ENCODE measurements at places on chromosomes 5 and 9.

DNA sequence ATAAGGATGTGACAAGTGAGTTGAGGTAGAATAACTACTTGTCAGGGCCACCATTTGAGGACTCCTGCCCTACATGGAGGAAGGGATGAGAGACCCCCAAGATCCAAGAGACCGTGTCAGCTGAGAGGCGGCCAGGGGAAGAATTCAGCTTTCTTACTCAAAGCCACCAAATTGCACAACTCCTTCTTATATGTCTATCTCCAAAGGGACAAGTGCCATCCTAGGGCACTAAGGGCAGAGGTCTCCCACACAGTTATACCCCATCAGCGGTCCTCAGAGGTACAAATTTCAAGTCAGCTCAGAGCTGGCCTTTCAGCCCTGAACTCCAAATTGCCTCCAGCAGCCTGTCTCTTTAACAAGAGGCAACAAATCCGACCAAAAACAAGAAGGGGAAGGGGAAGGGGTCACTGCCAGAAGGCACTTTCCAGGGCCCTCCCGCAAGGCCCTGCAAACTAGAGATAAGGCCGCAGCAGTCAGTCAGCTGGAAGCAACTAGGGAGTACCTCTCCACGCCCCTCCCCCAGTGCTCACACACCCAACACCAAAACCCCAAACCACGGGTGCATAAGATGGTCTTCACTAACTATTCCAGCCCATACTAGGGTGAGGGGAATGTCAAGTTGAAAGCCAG is 6.1 kb upstream of the STOML2 start:
- no peak for DNase-seq

DNA sequence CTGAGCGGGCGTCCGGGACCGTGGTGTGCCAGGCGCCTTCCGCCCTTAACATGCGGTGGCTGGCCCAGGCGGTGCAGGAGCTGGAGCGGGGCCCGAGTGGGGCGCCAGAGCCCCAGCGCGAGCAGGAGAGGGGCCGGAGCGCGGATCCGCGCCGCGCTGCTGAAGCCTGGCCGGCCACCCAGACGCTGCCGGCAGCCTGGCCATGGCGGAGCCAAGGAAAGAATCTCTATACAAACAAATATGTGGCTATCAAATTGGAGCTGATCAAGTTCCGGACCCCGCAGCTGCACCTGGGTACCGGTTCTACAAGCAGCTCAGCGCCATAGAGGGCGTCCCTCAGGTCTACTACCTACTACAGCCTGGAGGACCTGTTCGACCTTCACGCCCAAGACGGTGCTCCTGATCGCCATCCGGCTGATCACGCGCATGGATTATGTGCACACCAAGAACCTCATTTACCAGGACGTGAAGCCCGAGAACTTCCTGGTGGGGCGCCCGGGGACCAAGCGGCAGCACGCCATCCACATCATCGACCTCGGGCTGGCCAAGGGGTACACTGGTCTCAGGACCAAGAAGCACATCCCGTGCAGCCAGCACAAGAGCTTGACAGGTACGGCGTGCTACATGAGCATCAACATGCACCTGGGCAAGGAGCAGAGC is 55.8 kb downstream of the JAK2 start:
- no peak for DNase-seq

DNA sequence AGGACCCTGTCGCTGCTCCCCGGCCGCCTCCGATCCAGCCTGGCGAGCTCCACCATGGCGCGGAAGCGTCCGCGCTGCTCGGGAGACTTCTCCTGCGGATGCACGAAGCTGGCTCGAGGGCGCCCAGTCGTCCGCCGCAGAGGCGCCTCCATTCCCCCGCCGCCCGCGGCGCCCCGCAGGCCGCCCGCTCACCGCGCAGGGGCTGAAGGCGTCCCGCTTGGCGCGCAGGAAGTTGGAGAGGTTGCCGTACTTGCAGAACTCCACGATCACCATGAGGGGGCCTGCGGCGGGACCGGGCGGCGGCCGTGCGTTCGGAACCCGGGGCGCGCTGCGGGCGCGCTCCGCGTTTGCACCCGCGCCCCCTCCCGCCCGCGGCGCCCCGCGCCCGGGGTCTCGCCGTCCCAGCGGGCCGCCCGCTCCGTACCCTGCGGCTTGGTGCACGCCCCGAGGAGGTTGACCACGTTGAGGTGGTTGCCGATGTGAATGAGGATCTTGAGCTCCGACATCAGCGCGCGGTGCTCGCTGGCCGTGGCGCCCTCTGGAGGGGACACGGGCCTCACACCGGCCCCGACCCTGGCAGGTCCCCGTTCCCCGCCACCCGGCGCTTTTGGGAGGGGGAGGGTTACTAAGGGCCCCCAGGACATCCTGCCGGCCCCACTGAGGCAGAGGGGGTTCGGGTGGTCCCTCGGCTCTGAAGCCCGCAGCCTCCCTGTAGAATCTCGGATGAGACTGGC is 27.7 kb upstream of the SCGB3A1 start:
- DNase-seq = peak; percentile 24

DNA sequence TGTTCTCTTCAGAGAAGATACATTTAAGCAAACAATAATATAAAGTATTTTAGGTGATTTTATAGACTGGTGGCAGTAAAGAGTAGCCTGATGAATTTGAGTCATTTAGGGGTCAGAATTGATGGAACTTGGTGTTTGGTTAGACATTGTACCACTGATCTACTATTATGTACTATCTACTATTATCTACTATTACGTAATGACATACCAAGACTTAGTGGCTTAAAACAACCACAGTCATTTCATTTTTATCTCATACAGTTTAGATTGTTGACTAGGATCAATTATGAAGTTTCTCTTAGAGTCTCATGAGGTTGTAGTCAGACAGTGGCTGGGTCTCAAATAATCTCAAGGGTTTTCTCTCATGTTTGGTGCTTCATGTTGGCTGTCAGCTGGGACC is 54.0 kb downstream of the PPIP5K2 start:
- no peak for DNase-seq

DNA sequence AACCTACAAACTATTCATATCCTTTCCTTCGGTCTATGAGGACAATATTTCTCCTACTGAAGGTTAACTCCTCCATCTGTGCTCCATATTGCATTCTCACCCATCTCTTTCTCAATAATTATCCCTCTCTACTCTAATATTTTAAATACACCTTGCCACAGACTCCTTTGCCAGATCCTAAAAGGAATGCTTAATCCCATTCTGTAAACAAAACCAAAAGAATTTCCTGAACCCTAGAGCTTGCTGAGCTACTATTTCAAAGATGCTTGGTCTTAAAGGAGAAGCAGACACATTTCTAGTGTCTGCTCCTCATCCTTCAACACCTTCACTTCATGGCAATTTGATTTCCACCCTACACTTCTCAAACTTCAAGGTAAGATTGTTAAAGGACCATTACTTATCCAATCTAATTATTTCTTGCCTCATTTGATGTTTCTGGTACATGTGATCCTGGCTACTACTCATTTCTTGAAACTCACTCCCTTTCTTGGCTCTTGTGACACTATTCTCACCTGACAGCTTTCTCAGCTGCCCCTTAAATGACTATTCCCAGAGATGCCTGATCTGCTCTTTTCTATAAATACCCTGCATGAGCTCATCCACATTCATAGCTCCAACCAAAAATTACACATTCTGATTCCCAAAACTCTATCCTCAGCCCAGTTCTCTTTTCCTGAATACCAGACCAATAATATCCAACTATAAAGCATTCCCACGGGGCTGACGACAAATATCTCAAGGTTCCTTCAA is 20.2 kb downstream of the HOMER1 start:
- DNase-seq = no peak

- DNase-seq = no peak
These were observed 14.6 kb downstream of the NREP start for GRCh38 chr5:111742177-111742994.

DNA sequence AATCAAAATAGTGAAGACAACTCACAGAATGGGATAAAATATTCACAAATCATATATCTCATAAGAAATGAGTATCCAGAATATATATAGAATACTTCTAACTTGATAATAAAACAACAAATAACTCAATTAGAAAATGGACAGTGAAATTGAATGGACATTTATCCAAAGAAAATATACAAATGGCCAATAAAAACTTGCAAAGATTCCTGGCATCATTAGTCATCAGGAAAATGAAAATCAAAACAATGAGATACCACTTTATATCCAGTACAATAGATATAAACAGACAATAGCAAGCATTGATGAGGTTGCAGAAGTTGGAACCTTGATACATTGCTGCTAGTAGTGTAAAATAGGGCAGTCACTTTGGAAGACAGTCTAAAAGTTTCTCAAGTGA is 12.8 kb upstream of the TLR4 start:
- no peak for DNase-seq

GRCh38 chr5:14184082-14184481 is 40.9 kb downstream of the TRIO start:
- DNase-seq = no peak

DNA sequence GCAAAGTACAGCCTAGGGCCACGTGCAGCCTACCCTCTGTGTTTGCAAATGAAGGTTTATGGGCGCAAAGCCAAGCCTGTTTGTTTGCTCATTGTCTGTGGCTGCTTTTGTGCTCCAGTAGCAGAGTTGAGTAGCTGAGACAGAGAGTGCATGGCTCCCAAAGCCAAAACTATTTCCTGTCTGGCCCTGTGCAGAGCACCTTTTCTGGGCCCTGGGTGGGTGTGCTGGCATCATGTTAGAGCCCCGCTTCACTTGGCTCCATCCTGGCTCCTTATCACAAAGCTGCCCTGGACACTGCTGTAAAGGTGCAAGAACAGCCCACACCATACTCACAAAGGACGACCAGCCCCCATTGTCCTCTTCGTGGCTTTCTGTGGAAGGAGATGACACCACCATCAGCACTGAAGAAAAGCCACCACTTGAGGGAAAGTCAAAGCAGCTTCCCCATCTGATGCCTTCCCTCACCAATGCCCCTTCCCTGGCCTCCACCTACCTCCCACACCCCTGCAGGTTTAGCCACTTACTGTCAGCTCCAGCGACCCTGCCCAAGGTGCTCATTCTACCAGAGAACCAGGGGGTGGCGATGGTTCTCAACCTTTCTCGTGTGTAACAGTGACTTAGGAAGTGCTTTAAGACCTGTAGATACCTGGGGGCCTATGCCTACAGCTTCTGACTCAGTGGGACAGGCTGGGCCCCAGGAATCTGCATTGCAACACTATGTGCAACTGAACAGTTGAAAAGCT is 23.4 kb downstream of the LCP2 start:
- DNase-seq = no peak

DNA sequence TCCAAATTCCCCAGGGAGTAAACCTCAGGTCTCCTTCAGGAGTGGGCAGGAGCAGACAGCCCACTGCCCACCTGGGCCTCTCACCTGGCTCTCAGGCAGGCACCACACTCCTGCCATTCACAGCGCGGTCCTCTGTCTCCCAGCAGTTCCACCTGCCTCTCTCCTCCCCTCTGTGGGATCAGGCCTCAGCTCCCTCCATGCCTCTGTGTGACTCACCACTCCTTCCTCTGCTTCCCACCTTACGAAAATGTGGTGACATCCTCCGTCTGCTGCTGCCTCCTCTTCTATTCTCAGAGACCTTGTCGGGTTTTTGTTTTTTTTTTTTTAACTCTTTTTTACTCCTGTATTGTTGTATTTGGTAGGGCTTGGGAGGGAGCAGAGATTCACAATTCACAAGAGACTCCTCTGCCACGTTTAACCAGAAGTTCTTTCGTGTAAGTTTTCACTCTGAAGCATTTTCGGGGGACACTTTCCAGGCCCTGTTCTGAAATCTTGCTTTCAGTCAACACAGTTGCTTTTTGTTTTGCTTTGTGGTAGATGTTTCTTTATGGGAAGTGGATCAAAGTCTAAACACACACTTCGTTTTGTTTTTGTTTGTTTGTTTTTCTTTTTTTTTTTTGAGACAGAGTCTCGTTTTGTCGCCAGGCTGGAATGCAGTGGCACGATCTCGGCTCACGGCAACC is 21.1 kb upstream of the CDKN2AIPNL start:
- no peak for DNase-seq

DNA sequence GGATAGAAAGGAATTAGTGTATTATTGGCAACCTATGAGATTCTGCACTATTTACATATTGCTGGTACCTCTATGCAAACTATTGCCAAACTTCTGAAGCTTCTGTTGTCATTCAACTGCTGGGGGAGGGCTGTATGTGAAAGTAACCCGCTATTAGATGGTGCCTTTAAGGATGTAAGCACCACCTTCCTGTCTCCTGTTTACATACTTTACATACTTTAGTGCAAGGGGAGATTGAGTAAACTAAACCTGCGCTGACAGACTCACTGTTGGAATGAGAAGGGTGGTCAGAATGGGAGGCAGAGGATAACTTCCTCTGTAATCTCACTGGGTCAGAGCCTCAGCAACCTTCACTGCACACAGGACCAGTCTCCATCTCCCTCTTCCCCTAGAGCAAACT is 123.8 kb downstream of the NR3C1 start:
- no peak for DNase-seq

DNA sequence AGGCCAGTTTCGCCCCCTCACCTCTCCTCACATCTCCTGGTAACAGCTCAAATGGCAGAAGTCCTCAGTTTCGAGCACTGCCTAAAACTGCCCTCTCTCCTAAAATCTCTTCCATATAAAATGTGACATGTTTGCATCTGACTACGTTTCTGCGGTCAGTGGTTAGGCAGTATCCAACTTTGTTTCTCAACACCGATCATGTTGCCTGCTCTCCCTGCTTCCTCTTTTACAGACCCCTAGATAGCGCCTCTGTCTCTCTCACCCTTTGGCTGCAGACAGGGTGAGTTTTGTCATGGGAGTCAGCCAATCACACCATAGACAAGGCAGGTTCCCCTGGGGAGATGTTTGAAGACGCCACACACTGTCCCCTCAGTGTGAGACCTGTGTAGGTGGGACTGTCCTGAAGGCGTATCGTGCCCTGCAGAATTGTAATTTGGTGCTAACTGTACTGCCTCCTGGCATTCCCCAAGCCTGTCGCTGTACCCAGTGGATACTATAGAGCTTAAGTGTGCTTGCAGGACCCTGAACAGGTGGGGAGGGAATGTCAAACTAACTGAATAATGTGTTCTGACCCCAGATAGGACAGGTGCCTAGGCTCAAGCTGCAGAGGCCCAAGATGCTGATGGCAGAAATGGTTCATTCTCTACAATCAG is 1.1 kb downstream of the HEXB start:
- DNase-seq = no peak

DNA sequence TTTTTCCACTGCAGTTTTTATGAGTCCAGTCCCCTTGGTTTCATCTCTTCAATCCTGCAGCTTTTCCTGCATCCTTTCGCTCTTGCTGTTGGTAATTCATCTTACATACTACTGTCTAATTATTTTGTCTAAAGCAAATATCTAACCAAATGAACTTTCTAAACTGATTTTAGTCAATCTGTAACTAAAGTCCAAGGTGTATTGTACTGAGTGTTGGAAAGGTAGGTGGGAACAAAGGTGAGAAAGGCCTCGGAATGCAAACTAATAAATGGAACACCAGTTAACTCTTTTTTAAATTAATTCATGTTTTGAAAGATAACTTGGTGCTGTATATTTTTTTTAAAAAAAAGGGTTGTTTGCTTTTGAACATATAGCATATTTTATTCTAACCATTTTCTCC is 152.7 kb upstream of the CYLC2 start:
- DNase-seq = no peak

GRCh38 chr5:133196441-133197085 is 144.8 kb downstream of the HSPA4 start:
- no peak for DNase-seq

DNA sequence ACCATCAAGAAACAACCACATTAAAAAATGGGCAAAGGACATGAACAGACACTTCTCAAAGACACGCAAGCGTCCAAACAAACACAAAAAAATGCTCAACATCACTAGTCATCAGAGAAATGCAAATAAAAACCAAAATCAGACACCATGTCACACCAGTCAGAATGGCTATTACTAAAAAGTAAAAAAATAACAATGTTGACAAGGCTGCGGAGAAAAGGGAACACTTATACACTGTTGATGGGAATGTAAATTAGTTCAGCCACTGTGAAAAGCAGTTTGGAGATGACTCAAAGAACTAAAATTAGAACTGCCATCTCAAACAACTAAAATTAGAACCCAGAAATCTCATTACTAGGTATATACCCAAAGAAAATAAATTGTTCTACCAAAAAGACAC is 80.4 kb downstream of the CAAP1 start:
- DNase-seq = no peak

All from stimulated activated CD4-positive, alpha-beta T cell treated with anti-CD3 and anti-CD28 coated beads, Interleukin-2, amount 100 ng/mL, for 48 hours (primary cell).